Activated naive CD8-positive, alpha-beta T cell treated with anti-CD3 and anti-CD28 coated beads for 36 hours (primary cell): ENCODE measurements at places on chromosomes 16 and 17.

GRCh38 chr17:17553217-17554195 is 38.0 kb downstream of the PEMT start:
- no peak for DNase-seq
- H3K27me3 ChIP-seq: no peaks in the 10 kb centered on the region
- no peaks in the 10 kb centered on the region for H3K4me1 ChIP-seq
- no peak overlapping the region for H3K27ac ChIP-seq

DNA sequence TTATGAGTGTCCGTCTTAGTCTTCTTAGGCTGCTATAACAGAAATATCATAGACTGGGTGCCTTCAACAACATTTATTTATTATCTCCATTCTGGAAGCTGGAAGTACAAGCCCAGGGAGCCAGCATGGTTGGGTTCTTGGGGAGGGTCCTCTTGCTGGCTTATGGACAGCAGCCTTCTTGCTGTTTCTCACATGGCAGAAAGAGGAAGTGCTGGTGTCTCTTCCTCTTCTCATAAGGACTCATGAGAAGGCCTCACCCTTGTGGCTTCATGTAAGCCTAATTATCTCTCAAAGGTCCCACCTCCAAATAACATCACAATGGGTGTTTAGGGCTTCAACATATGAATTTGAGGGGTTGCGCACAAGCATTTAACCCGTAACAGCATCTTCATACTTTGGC is 207.0 kb upstream of the COX10 start:
- peaks cover 10% of the 10 kb centered on the region for H3K36me3 ChIP-seq
- no peak overlapping the region for H3K4me3 ChIP-seq
- no peak overlapping the region for H3K27ac ChIP-seq
- H3K27me3 ChIP-seq: no peaks in the 10 kb centered on the region

DNA sequence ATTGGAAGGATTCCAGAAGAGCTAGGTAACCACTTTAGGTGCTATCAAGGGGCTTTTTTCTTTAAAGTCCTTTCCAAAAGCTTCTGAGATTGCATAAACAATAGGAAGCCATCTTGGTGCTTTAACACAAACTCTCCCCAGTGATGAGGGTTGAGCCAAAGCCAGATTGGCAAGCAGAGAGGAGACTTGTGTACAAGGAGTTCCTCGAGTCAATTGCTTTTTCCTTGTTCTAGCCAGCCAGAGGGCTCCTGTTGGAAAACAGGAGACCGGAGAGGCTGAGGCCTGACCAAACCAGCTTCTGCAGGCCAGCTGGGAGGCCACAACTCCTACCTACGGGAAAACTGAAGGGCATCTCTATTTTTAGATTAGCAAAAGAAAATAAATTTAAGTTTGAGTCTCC is 46.5 kb downstream of the MAPT start:
- H3K36me3 ChIP-seq: no peaks in the 10 kb centered on the region
- no peaks in the 10 kb centered on the region for H3K4me1 ChIP-seq
- peaks cover 24% of the 10 kb centered on the region for H3K27me3 ChIP-seq
- no peak for DNase-seq
- H3K4me3 ChIP-seq: no peak overlapping the region

DNA sequence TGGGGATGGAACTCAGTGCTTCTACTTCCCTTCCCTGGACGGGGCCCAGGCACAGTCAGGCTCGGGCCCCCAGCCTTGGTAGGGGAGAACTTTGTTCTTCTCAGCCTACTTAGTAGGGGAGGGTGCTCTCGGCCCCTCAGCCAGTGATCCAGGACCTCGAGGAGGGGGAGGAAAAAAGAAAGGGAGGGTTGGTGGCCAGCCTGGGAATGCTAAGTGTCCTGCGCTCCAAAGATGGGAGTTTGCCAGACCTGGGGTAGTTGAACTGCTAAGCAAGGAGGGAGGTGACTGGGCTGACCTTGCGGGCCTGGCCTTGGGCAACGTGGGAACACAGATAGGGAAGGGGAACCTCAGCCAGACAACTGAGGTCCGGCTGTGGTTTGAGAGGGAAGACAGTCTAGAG is 12.2 kb downstream of the ADGRG1 start:
- H3K27ac ChIP-seq: no peak overlapping the region
- no peak for DNase-seq
- peaks cover 9% of the 10 kb centered on the region for H3K27me3 ChIP-seq
- H3K36me3 ChIP-seq: no peaks in the 10 kb centered on the region

- no peak overlapping the region for H3K4me3 ChIP-seq
- H3K27ac ChIP-seq: no peak overlapping the region
- H3K36me3 ChIP-seq: no peaks in the 10 kb centered on the region
- peaks cover 29% of the 10 kb centered on the region for H3K27me3 ChIP-seq
- DNase-seq: no peak
- H3K4me1 ChIP-seq: no peaks in the 10 kb centered on the region
Observed at GRCh38 chr17:15918661-15919259, 26.2 kb upstream of the ADORA2B start.

DNA sequence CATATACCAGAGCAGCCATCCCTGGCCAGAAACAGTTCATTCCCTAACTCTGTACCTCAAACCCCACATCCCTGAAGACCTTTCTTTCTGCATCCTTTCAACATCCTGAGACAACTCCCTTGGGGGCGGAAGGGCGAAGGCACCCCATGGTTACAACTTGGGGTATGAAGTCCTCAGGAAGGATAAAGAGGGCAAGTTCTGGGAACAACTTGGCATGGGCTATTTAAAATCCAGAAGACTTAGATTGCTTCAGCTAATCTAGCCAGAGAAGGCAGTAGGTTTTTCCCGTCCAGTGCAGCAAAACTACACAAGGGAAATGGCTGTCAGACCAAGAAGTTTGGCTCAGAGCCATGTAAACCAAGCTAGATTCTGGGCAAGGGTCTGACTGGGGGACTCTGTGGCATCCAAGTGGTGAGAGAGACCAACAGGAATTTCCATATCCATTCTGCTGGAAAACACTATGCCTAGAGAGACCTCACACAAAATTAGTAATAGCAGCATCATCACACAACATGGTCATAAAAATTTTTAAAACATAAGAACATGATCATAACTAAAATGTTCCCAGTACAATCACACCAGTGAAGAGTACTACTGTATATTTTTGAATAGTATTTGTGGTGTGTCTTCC is 113.2 kb downstream of the CDYL2 start:
- H3K4me1 ChIP-seq: peaks cover 28% of the 10 kb centered on the region
- peaks cover 4% of the 10 kb centered on the region for H3K27me3 ChIP-seq
- no peak overlapping the region for H3K4me3 ChIP-seq
- peaks cover 6% of the 10 kb centered on the region for H3K36me3 ChIP-seq
- no peak for DNase-seq
- no peak overlapping the region for H3K27ac ChIP-seq

DNA sequence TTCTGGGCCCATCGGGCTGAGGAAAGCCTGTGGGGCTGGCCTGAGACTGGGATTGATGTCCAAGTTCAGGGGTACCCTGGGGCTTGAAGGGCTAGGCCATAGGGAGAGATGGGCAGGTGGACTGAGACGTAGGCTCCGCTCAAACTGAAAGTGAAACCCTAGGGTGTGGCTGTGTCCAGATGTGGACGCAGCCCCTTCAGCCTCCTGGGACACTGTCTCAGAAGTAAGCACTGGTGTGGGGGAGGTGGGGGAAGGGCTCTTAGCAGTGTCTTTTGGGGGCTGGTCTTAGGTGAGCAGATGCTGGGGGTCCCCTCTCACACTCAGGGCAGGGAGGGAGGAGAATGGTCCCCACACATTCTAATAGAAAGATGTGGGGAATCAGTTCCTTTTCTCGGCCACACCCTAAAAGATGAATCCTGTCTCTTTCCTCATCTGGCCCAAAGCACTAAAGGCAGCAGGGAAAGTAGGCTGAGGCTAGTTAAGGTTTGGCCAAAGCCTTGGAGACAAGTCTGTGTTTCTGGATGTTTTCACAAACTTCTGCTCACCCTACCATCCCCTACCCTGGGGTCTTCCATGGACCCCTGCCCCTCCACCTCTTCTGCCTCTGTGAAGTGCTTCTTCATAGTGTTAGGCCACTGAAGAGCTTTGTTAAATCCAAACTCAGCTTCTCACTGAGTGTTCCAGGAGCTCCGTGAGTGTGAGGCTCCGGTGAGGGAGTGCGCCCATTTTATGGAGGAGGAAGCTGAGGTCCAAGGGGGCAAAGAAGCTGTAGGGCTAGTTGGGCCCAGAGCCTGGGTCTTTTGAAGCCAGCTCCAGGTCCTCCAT is 5.6 kb downstream of the FMNL1 start:
- H3K36me3 ChIP-seq: peaks cover 56% of the 10 kb centered on the region
- H3K27me3 ChIP-seq: no peaks in the 10 kb centered on the region
- H3K4me1 ChIP-seq: peaks cover 72% of the 10 kb centered on the region
- H3K4me3 ChIP-seq: peak overlapping the region; percentile 96

DNA sequence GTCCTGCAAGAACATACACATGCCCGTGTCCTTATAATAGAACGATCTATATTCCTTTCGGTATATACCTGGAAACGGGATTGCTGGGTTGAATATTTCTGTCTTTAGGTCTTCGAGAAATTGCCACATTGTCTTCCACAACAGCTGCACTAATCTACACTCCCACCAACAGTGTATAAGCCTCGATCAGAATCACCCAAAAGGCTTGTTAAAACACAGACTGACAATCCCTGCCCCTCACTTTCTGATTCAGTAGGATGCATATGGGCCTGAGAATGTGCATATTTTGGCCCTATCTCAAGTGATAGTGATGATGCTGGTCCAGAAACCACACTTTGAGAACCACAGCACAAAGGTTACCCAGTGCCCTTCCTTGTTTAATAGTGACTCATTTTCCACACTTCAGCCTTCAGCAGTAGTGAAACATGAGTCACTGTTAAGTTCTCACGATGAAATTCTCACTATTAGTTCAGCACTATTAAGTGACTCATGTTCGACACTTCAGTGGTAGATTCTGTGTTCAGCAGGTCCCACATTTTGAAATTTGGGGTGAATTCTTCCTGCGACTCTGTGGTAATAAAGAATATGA is 215.6 kb downstream of the GRIN2A start:
- peaks cover 4% of the 10 kb centered on the region for H3K27me3 ChIP-seq
- no peaks in the 10 kb centered on the region for H3K36me3 ChIP-seq
- H3K27ac ChIP-seq: no peak overlapping the region
- peaks cover 4% of the 10 kb centered on the region for H3K4me1 ChIP-seq
